ENCODE measurements at places on chromosomes 11 and 22.

DNA sequence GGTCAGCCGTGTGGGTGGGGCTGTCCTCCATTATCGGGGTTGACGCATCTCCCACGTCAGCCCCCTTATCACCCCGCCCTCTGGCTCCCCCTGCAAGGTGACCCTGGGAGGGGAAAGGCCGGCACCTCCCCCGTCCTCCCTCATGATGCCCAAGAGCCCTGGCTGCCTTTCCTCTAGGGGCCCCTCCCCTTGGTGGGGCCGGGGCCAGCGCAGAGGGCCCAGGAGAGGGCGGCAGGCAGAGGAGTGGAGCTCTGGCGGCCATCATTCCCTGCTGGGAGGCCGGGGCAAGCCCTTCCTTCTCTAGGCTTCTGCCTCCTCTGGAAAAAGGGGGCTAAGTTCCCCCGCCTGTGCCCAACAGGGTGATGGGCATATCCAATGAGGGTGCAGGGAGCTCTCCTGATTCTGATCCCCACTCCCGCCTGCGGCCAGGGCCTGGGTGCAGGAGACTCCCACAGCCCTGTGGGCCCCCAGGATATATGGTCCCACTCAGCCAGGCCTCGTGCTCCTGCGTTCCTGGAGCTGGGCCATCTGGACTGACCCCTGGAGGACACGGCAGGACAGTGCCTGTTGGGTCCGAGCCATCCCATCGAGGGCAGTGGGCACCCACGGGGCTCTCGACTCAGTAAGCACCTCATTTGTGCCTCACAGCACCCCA is 12.3 kb downstream of the MYRF start:
- DNase-seq, result no peak

- no peak for DNase-seq
Observed at GRCh38 chr22:27045103-27045947, 387.9 kb downstream of the MIAT start.

DNA sequence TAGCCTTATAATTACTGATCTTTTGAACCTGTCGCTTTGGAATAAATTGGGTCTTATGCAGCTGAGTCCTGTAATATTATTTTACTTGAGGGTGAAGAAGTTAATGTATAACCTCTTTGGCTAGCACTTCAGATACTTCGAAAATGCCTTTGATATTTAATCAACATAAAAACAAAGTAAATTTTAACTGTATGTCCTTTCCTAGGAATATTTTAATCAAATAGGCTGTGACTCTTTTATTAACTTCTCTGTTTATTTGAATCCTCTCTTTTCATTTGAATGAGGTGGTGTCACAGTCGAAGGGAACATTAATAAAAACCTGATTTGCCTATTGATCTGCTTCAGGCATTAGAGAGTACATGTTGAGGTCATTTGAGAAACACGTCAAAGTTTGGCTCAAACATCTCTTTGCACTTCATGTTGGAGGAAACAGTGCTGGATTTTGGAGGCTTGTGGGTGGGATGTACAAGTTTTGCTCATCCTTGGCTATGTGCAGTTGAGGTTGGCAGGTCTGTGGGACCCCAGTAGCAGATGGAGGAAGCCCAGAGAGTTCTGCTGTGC is 143.6 kb downstream of the NCAM1 start:
- no peak for DNase-seq

- DNase-seq, result no peak
Observed at GRCh38 chr22:35567351-35568141, 26.9 kb downstream of the RASD2 start.

GRCh38 chr11:48101044-48101733 is 115.4 kb upstream of the OR4B1 start:
- DNase-seq, result no peak

GRCh38 chr11:35046681-35047080 is 92.3 kb upstream of the CD44 start:
- no peak for DNase-seq
